ENCODE measurements at places on chromosomes 1 and 21.

DNA sequence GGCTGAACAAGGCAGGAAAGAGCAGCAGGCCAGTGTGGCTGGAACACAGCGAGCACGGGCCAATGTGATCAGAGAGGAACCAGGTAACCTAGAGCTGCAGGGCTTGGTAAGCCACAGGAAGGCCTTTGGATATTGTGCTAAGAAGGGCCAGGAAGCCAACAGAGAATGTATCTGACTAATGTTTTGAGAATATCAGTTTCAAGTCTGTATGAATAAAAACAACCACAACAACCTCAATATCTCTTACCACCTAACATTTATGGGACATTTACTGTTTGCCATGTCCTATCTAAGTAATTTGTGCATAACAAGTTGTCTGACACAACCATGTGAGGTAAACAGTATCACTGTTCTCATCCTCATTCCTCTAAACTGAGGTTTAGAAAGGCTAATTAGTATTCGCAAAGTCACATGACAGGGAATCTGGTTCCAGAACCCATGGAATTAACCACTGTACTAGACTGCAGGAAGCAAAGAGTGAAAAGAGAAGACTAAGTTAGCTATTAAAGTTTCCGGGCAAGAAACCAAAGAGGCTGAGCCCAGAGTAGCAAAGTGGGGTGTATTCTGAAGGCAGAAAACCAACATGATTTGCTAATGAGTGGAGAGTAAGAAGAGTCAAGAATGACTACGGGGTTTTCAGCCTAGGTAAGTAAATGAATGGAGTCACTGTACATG is 38.9 kb downstream of the SPRTN start:
- DNase-seq: no peak

- DNase-seq: no peak
These were observed 7.4 kb downstream of the IRF2BP2 start for GRCh38 chr1:234602334-234603220.

DNA sequence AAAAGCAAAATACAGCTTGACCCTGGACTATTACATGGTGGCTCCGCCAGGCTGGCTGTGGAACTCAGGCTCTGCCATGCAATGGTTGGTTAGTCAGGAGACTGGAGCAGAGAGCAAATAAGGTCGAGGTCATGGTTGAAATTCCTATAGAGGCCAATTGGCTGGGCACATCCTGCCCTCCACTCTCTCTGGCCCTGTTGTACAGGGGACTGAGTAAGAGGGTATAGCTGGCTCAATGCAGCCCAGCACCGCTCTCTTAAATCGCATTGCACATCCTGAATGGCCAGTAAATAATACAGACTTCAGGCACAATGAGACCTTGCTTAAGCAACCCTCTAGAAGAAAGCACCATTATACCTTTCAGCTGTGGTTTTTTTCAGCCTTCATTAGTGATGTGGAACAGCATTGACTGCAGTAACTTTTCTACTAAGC is 59.3 kb upstream of the PPP2R5A start:
- DNase-seq: no peak

GRCh38 chr21:24514081-24514733 is 1093.1 kb downstream of the MRPL39 start:
- DNase-seq: no peak

DNA sequence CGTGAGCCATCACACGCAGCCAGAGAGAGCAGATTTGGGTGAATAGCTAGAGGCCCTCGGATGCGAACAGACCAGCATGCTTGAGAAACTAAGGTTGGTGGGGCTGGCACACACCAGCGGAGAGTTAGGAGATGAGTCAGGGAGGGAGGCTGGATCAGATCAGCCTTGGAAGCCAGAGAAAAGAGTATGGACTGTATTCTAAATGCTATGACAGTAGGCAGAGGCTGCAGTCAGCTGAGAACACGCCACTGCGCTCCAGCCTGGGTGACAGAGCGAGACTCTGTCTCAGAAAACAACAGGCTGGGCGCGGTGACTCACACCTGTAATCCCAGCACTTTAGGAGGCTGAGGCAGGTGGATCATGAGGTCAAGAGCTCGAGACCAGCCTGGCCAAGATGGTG is 4.0 kb upstream of the PLEKHM2 start:
- DNase-seq: no peak

DNA sequence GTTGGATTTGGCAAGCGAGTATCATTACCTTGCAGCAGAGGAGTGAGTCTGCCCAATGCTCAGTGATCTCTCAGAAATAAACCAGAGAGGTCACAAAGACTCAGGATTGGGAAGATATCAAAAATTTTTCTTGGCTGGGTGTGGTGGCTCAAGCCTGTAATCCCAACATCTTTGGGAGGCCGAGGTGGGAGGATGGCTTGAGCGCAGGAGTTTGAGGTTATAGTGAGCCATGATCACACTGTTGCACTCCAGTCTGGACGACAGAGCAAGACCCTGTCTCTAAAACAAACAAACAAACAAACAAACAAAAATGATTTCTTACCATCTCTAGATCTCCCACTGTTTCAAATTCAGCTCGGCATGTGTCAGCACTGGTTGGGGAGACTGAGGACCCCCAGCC is 13.3 kb upstream of the BECN2 start:
- no peak for DNase-seq

DNA sequence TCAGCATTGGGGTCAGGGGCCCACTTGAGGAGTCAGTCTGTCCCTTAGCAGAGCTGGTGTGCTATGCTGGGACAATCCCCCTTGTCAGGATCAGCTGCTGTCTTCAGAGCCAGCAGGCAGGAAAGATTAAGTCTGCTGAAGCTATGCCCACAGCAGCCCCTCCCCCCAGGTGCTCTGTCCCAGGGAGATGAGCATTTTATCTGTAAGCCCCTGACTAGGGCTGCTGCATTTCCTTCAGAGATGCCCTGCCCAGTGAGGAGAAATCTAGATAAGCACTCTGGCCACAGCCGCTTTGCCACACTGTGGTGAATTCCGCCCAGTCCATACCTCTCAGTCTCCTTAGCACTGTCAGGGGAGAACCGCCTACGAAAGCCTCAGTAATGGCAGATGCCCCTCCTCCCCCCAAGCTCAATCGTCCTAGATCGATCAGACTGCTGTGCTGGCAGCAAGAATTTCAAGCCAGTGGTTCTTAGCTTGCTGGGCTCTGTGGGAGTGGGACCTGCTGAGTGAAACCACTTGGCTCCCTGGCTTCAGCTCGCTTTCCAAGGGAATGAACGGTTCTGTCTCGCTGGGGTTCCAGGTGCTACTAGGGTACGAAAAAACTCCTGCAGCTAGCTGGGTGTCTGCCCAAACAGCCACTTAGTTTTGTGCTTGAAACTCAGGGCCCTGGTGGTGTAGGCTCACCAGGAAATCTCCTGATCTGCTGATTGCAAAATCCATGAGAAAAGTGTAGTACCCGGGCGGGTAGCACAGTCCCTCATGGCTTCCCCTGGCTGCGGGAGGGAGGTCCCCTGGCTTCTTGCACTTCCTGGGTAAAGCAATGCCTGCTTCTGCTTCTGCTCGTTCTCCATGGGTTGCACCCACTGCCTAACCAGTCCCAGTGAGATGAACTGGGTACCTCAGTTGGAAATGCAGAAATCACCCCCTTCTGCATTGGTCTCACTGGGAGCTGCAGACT is 25.1 kb upstream of the TP53BP2 start:
- no peak for DNase-seq

Data from forelimb muscle (tissue), 1 donor.